ENCODE measurements at places on chromosomes 12 and 14.

- no peak for DNase-seq
Observed at GRCh38 chr12:96383991-96384390, 16.2 kb downstream of the CDK17 start.

DNA sequence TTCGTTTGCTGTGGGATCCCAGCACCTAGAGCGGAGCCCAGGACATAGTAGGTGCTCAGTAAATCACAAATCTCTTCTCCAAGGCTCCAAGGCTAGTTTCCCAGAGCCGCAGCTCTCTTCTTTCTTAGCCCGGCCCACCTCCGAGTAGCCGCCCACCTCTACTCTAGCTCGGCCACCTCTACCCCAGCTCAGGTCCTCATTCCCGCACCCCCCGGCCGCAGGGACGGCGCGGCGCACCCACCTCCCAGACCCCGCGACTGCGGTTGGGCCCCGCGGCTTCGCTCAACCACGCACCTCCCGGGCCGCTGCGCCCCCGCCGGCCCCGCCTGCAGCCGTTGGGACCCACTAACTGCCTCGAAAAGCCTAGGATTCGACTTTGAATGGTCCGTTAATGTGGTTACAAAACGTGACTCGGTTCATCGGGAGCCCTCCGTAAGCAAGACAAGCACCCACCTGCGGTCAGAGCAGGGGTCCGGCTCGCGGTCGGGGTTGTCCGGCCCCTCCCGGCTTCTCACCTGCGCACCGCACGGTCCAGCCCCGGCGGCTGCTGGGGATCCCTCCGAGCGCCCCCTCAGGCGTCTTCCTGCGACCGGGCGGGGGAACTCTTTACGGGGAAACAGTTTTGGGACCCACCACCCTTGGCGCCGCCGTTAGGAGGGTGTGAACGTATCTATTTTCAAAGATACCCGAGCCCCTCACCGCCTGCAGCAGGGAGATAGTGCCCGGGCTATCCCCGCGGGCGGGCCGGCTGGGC, at the start of gene SLC2A14:
SLC2A14 (minus strand) TSS at position 350 of the 754 bp plus-strand sequence. CDS start 3,035 bp downstream, outside the sequence.
- no peak for DNase-seq

DNA sequence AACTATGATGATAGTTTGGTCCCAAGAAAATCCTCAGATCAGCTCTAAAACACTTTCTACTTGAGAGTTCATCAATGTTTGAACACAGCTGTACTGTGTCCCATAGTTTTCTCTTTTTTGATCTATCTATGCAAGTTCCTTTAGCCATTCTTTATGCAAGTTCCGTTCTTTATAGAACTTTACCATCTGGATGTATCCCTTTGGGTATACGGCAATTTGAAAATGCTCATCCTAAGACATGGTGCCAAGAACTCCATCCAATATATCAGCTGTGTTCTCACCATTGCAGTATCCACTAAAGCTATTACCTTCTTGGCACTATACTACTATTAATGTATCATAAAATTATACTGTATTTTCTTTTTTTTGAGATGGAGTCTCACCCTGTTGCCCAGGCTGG, 276.9 kb downstream of the NOVA1 start:
- DNase-seq = no peak

DNA sequence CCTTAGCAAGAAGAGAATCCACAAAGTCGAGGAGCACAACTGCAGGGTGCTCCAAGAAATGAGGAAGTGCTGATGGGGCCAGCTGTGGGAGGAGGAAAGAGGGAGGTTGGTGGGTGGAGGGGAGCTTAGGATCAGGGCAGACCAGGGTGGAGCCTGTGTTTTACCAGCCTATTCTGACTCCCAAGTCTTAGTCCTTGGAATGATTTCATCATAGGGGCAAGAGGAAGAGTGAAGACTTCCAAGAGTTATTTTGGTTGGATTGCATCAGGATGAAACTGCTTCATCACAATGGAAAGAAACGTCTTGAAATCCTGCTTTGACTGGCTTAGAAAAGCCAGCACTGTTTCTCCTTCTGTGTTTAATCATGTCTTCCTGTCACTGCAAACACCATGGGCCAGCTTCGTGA, 194.0 kb downstream of the DPF3 start:
- peak; percentile 95 for DNase-seq

DNA sequence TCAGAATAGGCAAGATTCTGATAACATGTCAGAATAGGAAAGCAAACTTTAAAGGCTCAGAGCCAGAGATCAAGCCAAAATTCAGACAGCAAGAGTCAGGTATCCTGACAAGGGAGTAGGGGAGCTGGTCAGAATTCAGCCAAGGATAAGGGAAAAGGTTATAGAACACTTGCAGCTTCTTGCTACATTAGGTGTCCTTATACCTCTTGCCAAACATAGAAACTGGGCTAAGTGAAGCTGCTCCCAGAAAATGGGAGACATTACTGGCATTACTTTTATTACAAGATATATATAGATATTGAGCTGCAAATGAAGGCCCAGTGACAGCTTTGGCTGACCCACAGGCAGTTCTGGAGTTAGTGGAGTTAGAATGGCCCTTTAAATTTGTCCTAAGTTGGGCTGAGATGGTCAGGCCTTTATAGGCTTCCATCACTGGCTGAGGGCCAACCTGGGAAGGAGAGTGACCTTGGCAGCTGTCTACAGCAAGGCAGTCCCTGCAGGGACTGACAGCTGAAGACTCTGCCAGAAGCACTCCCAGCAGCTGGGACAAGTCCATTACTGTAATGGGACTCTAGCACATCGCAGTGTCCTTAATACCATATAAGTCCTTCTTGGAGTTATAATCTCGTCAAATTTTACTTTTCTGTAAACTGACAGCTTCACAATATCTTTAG, 83.0 kb downstream of the LRRC9 start:
- DNase-seq = no peak

DNA sequence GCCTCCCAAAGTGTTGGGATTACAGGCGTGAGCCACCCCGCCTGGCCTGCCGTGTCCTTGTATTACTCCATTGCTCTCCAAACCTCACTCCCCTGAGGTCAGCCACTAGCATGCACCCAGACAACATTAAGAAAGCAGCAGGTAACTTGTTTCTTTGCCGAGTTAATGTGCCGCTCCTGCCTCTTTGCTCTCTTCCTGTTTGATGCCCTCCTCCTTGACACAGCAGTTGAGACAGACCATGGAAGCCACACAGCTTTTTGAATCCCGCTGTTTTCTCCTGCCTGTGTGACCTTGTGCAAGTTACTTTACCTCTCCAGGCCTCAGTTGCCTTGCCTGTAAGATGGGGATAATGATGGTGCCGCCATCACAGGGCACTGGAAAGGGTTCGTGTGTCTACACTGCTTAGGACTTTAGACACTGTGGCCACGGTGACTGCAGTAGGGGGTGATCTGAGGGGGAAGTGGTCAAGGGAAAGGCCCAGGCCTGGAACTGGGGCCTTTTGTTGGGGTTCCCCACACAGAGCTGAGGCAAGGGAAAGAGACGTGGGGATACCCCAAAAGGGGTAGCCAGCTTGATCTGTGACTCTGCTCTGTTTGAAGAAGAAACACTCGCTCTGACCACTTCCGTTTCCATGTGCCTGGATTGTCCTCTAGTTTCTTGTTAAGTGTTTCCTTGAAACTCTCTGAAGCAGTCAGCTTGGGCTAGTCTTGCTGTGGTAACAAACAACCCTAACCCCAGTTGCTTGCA, 69.3 kb downstream of the RIN3 start:
- DNase-seq = no peak

- no peak for DNase-seq
Observed at GRCh38 chr12:114976959-114977358, 293.0 kb upstream of the TBX3 start.

- no peak for DNase-seq
Observed at GRCh38 chr12:40001406-40001805, 104.5 kb downstream of the SLC2A13 start.

- DNase-seq = no peak
Observed at GRCh38 chr12:88623777-88624548, 43.7 kb upstream of the KITLG start.

GRCh38 chr12:57262126-57262822, 11.3 kb upstream of the STAC3 start:
- DNase-seq = no peak

DNA sequence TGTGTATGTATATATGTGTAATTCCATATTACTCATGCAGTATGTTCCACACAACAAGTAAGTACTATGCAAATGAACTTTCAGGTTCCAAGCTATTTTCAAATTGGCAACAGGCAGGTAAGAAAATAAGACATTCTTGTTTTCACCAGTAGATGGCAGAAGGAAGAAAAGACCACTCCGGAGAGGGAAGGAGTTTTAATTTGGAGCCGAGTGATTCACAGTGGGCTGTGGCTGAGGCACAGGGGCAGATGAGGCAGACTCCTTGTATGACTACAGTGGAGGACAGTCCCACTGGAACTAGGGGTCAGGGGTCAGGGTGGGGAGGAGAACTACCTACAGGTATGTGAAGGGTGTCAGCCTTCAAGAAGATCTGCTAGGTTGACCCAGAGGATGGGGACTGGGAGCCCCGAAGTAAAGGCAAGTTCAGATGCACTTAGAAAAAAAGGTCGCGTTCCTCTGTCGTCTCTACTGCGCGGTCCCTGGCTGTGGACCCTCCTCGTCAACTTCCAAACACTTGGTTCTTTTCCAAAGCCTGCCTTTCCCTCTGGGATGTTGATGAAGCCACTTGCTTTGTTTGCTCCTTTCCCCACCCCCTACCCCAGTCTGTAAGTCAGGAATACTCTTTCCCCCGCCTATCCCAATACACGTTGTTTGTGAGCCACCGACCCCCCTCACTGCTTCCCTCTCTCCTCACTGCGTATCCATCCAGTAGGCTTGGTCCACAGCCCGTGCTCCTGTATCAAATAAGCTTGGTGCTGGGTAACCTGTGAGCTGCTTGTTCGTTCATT, 24.1 kb downstream of the DDX47 start:
- peak; percentile 38 for DNase-seq

DNA sequence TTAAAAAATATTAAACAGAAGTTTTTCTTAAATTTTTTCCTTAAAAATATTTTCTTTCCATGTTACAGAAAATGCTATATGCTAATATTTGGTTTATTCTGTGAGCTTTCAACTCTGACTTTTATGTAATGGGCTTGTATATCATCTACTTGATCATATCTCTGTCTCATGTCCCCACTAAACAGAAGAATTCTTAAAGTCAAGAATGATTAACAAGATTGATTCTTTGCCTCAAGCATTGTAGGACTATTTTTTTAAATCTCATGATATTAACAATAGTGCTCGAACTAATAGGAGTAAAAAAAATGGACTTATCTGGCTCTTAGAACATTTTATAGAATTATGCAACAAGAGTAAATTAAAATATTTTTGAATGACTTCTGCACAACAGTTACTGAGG, 206.3 kb downstream of the C12orf50 start:
- DNase-seq = no peak

- no peak for DNase-seq
Observed at GRCh38 chr14:68622856-68623255, 170.0 kb downstream of the ZFP36L1 start.

GRCh38 chr12:13101821-13102375, 1.6 kb downstream of the GSG1 start:
- no peak for DNase-seq

GRCh38 chr12:15534322-15534721, 212.0 kb downstream of the PTPRO start:
- DNase-seq = no peak

DNA sequence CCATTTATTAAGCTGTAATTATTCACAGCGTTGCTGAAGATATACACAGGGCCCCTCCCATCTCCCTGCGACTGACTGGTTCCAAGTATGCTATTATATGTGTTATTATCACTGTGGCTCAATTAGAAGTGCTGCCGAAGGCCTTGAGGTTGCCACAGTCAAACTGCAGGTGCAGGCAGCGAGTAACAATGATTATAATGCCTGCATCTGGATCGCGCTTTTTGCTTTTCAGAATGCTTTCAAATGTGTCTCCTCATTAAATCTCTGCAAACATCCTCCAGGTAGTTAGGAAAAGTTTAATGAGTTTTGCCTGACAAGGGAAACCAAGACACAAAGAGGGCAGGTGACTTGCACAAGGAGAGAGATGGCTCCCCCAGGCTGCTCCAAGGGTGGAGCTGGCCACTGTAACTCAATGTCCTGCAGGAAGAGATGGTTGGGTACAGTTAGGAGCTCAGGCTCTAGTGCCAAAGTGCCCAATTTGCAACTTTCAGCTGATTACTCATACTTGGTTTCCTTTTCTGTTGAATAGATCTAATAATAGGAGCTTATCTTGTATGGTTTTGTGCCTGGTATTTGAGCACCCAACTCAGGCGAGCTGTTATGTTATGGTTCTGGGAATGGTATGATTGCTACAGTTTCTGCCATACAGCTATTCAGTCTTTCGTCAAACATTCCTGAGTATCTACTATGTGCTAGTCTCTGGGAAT, 1.7 kb upstream of the SYNE3 start:
- no peak for DNase-seq

GRCh38 chr12:122206976-122207375, 3.5 kb downstream of the B3GNT4 start:
- DNase-seq = no peak

DNA sequence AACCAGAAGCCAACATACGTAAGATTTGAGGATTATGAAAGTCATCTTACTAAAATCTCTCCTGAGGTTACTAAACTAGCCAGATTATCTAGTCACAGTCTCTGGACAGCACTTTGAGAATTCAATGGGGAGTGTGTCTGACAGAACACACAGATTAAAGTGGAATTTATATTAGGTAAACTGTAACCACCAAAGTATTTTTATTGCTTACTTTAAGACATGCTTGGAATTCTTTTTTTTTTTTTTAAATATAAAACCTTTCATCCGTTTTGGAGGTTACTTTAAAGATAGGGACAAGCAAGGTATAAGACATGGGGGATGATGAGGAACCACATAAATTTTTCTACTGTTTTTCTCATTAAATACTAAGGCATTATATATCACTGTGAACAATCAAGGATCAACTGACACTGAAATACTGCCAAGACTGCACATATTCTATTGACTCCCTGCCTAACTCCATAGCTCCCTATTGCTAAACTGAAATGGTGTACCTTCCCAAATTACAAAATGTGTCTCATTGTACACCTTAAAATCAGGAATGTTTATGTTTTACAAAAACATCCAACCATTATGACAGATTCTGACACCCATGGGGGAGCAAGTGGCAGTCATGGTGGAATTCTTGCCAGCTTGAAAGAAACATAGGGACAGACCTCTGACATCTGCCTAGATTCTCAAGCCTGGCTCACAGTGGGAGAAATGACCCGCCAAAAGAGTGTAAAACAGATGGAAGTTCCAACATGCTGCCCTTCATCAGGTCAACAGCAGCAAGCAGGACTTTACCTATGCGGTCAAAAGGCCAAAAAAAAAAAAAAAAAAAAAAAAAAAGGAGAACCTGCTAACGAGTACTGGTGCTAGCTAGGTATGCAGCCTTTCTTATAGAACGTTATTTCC, 239.3 kb downstream of the MED13L start:
- no peak for DNase-seq

DNA sequence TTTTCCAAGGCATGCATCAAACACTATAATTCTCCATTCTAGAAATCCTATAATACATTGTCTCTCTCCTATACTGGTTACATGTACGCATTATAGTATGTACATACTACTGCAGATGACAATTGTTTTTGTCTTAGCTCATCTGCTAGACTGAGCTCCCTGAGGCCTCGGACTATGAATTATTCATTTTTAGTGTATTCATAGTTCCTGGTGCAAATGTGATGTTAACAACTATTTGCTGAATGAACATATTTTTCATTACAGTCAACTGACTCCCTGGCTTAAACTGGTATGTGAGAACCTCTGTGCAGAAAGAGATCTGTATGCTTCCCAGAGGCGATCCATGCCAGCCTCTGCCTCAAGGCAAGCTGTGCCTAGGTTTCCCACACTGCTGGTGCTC, 91.8 kb upstream of the PARP11 start:
- no peak for DNase-seq
